Lung (tissue), 17 donors: ENCODE measurements at places on chromosomes 5 and 9.

DNA sequence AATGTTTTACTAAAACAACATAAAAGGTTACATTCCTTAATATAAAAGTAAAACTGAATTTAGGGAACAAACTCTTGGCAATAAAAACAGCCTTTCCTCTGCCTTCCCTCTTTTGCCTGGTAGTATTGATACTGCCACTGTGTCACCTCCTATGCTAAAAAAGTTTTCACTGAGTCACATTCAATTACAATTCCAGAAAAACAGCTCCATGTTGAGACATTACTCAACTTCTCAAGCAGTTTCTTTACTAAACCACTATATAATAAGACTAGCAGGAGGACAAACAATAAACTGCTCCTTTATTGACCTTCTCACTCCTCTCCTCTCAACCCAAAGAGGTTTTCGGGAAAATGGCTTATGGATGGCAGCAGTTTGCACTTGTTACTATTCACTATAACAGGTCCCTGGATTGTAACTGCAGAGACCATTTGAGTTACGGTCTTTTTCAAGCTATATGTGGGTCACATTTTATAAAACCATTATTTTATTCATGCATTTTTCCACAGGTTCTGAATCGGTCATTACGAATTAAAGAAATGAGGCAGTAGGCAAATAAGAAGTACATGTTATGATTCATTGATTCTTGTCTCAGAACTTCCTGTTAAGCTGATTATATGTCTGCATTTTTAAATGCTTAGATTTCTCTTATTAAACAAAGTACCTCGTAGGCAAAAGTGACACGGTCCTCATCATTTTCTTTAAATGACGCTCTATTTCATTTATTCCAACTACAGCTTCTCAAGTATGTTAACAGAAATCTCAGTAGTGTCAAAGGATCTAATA lies 2.1 kb downstream of the ZDHHC21 start:
- H3K27ac ChIP-seq = no peak overlapping the region
- H3K4me1 ChIP-seq = peaks cover 3% of the 10 kb centered on the region
- H3K27me3 ChIP-seq = no peaks in the 10 kb centered on the region
- H3K4me3 ChIP-seq = no peak overlapping the region

DNA sequence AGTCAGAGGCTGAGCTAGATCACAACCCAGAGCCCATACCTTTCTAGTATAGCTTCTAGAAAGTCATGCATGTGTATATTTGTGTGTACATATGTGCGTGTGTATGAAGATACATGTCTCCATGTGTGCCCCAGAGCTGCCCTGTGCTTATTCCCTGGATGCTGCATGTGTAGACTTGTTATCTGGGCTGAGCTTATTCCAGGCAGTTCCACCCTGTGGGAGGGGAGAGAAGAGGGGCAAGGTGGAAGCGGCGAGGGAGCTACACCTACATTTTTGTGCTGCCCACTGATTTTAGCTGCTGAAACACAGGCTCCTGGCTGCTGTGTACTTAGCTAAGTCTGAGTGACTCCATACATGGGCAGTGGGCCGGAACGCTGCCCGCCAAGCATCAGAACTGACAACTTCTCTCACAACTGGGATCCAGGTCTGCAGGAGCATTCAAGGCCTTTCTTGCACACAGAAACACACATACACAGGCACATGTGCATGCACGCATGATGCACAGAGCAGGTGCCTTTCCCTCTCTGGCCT lies 38.0 kb upstream of the XPA start:
- no peaks in the 10 kb centered on the region for H3K27me3 ChIP-seq
- no peaks in the 10 kb centered on the region for H3K4me1 ChIP-seq
- DNase-seq = no peak
- H3K4me3 ChIP-seq = no peak overlapping the region

DNA sequence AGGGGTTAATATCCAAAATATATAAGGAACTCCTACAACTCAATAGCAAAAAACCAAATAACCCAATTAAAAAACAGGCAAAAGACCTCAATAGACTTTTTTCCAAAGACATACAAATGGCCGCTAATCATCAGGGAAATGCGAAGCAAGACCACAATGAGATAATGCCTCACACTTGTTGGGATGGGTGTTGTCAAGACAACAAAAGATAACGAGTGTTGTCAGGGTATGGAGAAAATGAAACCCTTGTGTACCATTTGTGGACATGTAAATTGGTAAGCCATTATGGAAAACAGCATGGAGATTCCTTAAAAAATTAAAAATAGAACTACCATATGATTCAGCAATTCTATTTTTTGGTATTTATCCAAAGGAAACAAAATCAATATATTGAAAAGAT lies 620.2 kb downstream of the ACTL7B start:
- no peak overlapping the region for H3K4me3 ChIP-seq
- no peak for DNase-seq
- H3K36me3 ChIP-seq = no peaks in the 10 kb centered on the region
- H3K4me1 ChIP-seq = no peaks in the 10 kb centered on the region
- no peak overlapping the region for H3K27ac ChIP-seq

DNA sequence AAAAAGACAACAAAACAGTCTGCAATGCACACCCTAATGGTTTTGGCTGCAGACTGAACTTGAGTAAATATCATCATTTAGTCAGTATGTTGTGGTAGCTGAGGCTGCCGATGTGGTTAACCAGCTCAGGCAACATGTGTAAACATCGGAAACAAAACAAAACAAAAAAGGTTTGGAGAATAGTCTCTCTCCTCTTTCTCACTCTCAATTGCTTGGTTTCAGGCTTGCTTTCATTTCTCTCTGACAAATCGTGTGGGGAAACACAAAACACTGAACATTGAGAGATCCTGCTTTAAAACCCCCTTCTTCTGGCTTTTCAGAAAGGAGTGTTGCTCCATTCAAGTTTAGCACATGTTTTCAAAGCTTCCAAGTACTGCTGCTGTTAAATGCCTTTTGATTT lies 453.3 kb downstream of the BNC2 start:
- H3K4me3 ChIP-seq = no peak overlapping the region
- no peak overlapping the region for H3K27ac ChIP-seq
- no peaks in the 10 kb centered on the region for H3K27me3 ChIP-seq
- no peaks in the 10 kb centered on the region for H3K36me3 ChIP-seq
- DNase-seq = peak; percentile 60
- H3K4me1 ChIP-seq = peaks cover 28% of the 10 kb centered on the region

DNA sequence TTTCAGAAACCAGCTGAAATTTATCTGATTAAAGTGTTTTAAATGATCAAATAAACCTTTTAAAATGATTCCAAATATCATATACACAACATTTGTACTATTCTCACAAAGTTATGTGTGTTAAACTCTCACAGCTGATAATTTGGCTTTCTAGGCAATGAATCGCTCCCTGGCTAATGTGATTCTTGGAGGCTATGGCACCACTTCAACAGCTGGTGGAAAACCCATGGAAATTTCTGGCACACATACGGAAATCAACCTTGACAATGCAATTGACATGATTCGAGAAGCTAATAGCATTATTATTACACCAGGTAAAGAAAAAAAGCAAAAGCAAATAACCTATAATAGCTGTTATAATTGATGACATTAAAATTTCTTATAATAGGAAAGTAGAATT lies 72.4 kb downstream of the NNT start:
- no peak overlapping the region for H3K4me3 ChIP-seq
- H3K4me1 ChIP-seq = no peaks in the 10 kb centered on the region
- H3K27ac ChIP-seq = no peak overlapping the region
- DNase-seq = no peak
- H3K27me3 ChIP-seq = no peaks in the 10 kb centered on the region
- peaks cover 5% of the 10 kb centered on the region for H3K36me3 ChIP-seq

DNA sequence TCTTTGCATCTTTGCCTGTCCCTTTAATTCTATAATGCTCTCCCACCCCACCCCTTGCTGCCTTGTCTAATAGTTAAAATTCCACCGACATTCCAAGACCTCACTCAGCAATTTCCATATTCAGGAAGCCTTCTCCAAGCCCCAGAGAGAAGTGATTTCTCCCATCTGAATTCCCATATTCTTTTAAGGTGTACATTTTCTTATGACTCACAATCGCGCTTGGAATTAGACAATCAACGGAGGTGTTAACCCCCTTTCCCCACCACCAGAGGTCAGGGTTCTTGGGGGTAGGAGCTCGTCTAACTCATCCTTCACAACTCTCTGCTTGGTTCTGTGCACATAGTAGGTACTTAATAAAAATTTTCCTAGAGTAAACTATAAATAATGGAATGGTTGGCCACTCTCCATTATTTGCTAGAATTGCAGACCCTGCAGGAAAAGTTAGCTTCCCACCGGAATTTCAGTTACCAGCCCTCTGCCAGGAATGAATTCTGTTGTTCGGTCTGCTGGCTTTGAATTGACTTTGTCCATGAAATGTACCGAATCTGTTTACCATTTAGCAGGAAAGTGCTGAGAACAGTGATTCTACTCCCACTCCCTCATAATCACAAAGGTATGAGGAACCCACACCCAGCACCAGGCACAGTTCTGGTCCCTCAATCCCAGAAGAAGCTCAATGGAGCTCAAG lies 5.0 kb downstream of the KCNIP1 start:
- H3K27me3 ChIP-seq = peaks cover 11% of the 10 kb centered on the region
- no peak overlapping the region for H3K27ac ChIP-seq
- no peak overlapping the region for H3K4me3 ChIP-seq
- DNase-seq = peak; percentile 31
- H3K4me1 ChIP-seq = no peaks in the 10 kb centered on the region
- H3K36me3 ChIP-seq = no peaks in the 10 kb centered on the region

DNA sequence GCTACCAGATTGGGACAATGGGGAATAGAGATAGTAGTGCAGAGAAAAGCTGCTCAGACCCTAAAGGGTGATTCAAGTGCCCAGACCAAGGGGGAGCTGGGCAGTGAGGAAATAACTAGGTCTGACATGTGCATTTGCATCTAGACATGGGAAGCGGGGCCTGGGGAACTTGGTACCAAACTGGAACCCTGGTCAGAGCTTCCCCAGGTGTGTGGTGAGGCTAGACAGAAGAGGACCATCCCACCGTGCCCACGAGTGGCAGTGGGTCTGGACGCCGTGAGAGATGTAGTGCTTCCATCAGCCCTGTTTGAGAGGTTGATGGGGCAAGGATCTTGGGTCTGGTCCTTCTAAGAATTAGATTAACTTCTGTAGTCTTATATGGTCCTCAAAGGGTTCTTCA lies 7.6 kb downstream of the TMEM8B start:
- no peaks in the 10 kb centered on the region for H3K36me3 ChIP-seq
- no peak overlapping the region for H3K27ac ChIP-seq
- no peak for DNase-seq
- H3K4me3 ChIP-seq = no peak overlapping the region
- H3K27me3 ChIP-seq = no peaks in the 10 kb centered on the region

DNA sequence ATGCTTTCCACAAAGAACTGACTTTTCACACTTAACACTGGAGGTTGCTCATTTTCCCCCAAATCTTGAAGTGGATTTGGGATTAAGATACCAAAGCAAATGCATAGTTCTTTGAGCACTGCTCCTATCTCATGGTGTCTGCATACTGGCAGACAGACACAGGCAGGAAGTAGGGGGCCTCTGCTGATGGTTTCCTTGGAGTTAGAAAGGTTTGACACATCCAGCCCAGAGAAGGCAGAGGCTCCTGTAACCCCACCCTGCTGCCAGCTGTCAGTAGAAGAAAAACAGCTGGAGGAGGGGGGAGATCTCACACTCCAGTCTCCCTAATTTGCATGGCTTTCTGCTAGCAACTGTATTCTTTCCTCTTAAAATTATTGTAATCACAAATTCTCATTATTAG lies 44.1 kb downstream of the APTX start:
- no peaks in the 10 kb centered on the region for H3K36me3 ChIP-seq
- no peak overlapping the region for H3K4me3 ChIP-seq
- peaks cover 4% of the 10 kb centered on the region for H3K4me1 ChIP-seq
- no peak for DNase-seq
- H3K27ac ChIP-seq = no peak overlapping the region
- H3K27me3 ChIP-seq = peaks cover 3% of the 10 kb centered on the region

- H3K27me3 ChIP-seq = peaks cover 26% of the 10 kb centered on the region
- H3K4me1 ChIP-seq = peaks cover 5% of the 10 kb centered on the region
- no peak overlapping the region for H3K27ac ChIP-seq
- no peak for DNase-seq
- no peak overlapping the region for H3K4me3 ChIP-seq
Observed at GRCh38 chr9:84103651-84104377, 123.2 kb downstream of the RMI1 start.

DNA sequence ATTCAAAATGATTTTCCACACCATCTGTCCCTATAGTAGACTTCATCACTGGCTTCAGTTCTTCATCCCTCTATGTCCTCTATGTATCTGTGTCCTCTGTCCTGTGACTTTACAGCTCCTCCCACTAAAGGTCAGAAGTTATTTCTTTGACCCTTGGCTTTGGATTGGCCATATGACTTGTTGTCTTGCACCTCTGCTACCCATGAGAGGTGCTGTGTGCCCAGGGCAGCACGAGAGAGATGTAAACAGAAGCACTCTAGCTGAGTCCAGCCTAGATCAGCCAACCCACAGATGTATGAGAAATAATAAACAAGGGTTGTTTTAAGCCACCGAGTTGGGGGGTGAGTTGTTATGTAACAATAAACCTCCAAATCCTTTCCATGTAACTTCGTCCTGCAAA lies 63.4 kb upstream of the ENTREP1 start:
- no peak overlapping the region for H3K4me3 ChIP-seq
- no peak overlapping the region for H3K27ac ChIP-seq
- H3K27me3 ChIP-seq = no peaks in the 10 kb centered on the region
- H3K36me3 ChIP-seq = no peaks in the 10 kb centered on the region
- no peak for DNase-seq

- H3K27me3 ChIP-seq = no peaks in the 10 kb centered on the region
- no peaks in the 10 kb centered on the region for H3K36me3 ChIP-seq
- peaks cover 16% of the 10 kb centered on the region for H3K4me1 ChIP-seq
- no peak overlapping the region for H3K27ac ChIP-seq
- no peak overlapping the region for H3K4me3 ChIP-seq
- DNase-seq = no peak
Observed at GRCh38 chr5:125011419-125011818, 265.0 kb upstream of the ZNF608 start.

- no peak overlapping the region for H3K4me3 ChIP-seq
- no peaks in the 10 kb centered on the region for H3K27me3 ChIP-seq
- peaks cover 4% of the 10 kb centered on the region for H3K4me1 ChIP-seq
- H3K36me3 ChIP-seq = no peaks in the 10 kb centered on the region
- no peak for DNase-seq
Observed at GRCh38 chr9:20625003-20625349, 2.7 kb upstream of the MLLT3 start.

- H3K4me1 ChIP-seq = no peaks in the 10 kb centered on the region
- no peaks in the 10 kb centered on the region for H3K36me3 ChIP-seq
- H3K27me3 ChIP-seq = peaks cover 12% of the 10 kb centered on the region
- DNase-seq = no peak
- no peak overlapping the region for H3K27ac ChIP-seq
- H3K4me3 ChIP-seq = no peak overlapping the region
Observed at GRCh38 chr9:124075761-124076160, 64.2 kb downstream of the LHX2 start.

- no peaks in the 10 kb centered on the region for H3K27me3 ChIP-seq
- H3K4me3 ChIP-seq = peak overlapping the region; percentile 76
- peak overlapping the region; percentile 17 for H3K27ac ChIP-seq
- H3K4me1 ChIP-seq = peaks cover 1% of the 10 kb centered on the region
Observed at GRCh38 chr5:134758176-134758503, 439 bp upstream of the DDX46 start.
